ENCODE measurements at places on chromosomes 2 and 18.
A peak's percentile ranks its signal among the peaks of the same experiment; 100 is the strongest.

- no peak for DNase-seq
These were observed 88.0 kb downstream of the TEX51 start for GRCh38 chr2:126986631-126987187.

GRCh38 chr2:157911750-157912149, 35.6 kb upstream of the ACVR1 start:
- DNase-seq: peak; percentile 17

DNA sequence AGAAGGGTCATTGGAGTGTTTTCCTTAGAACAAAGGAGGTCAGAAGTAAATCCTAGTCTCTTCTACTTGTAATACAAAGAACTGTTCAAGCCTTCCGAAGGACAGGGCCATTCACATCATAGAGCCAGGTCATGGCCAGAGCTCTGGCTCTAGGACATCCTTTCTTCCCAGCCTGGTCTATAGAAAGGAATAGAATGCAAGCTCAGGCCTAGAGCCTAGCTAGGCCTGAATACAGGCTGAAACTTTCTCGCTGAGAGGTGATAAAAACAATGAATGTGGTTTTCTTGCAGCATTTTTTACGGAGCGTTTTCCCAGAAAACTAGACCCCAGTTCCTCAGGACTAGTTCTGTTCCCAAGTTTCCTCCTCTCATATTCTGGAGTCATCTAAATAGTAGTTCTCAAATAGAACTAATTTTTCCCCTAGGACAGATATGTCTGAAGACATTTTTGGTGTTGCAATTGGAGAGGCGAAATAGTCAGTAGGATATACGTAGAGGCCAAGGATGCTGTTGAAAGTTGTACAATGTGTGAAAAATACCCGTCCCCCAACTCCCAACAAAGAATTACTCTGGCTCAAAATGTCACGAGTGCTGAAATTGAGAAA, 6.8 kb downstream of the UGT1A6 start:
- DNase-seq: no peak

DNA sequence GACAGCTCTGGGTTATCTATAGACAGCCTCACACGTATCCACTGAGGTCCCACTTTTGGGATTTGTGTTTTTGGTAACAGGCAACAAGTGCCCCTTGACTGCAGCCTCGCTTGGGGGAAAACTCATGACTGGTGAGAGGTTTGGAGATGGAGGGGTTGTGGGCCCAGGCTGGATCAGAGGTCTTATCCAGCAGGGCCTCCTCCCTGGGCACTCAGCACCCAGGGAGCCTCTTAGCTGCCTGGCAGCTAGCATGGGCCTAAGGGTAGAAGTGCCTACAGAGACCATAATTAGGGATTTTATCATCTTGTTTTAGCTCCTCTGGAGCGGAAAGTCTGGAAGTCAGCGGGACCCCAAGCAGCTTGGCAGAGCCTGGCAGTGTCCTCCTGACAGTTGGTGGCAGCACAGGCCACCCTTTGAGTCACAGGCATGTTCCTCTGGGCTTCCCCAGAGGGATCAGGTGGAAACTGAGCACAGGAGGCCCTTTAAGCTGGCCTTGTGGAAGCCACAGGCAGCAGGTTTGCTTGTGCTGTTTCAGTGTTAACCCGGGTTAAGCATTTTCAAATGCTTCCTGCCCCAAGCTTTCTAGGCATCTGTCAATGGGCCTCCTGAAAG, 143.1 kb downstream of the KCTD1 start:
- DNase-seq: peak; percentile 26

- no peak for DNase-seq
These were observed 11.9 kb downstream of the IL1B start for GRCh38 chr2:112824694-112825085.

GRCh38 chr2:113822087-113822815, 65.8 kb upstream of the SLC35F5 start:
- DNase-seq: no peak

DNA sequence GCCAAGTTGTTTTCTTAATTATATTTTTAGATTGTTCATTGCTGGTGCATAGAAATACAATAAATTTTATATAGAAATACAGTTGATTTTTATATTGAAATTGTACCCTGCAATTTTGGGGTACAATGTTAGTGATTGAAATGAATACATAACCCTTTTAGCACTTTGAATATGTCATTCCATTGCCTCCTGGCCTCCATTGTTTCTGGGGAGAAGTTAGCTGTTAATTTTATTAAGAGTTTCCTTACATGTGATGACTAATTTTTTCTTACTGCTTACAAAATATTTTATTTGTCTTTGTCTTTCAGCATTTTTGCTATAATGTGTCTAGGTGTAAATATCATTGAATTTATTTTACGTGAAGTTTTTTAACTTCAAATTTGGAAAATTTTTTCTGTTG, 176.5 kb upstream of the DCC start:
- no peak for DNase-seq

DNA sequence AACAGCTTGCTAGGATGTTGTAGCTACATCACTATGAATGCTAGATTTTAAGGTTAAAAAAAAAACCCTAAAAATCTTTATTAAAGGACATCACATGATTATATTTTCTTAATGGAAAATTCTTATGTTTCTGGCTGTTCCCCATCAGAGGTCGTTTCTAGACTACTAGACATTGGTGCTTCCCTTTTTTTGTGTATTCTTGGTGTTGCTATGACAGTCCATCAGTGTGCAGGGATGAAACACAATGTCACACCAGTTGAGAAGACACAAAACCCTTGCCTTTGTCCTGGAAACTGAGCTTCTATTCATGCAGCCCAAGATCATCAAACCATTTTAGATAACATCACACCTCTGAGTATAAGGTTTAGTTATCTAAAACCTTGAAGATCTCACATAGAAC, 19.9 kb upstream of the TMEM131 start:
- DNase-seq: no peak

DNA sequence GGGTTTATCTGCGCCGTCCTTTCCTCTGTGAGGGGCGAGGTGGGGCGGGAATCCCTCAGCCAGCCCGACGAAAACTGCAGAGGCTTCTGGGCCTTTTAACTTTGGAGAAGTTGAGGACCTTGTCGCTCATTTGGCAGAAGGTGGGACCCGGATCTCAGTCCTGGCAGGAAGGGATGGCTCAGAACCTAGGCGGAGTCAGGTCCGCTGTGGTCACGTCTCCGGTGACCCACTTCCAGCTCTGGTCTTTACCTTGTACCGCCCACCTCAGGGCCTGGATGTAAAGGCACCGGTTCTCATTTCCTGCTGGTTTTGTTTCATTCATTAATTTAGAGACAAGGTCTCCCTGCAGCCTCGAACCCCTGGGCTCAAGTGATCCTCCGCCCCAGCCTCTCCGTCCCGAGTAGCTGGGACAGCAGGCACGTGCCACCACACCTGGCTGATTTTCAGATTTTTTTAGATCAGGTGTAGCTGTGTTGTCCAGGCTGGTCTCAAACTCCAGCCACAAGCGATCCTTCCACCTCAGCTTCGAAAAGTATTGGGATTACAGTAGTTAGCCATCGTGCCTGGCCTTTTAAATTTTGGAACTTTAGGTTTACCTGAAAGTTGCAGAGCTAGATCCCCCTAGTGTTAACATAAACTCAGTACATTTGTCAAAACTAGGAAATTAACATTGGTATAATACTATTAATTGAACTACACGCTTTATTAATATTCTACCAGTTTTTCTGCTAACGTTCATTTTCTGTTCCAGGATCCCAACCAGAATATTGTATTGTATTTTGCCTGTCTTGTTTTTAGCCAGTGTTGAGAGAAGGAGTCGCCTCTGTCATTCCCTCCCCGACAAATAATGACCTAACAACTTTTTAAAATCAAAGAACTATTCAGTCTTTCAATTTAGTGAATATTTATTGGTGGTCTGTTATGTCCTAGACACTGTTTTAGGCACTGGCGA, 852 bp downstream of the POLI start:
- no peak for DNase-seq

DNA sequence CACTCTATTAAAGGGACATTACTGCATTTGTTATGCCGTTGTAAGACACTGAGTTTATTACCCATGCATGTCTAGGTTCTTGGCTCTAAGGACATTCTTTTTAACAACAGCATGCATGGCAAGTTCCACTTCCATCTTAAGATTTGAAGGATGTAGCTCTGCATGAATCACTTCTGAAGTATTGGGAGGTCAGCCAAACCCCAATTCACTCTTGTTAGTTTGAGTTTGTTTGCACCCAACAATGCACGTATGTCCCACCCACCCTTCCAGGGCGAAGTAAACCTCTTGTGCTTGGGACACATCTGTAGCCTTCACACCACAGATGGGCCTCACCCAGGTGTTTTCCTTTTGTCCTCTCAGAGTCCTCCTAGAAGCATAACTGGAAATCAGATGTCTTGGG, 5.6 kb upstream of the LAMA3 start:
- DNase-seq: no peak

Measured in lung (tissue), 17 donors.